ENCODE measurements at places on chromosomes 2 and 18.

DNA sequence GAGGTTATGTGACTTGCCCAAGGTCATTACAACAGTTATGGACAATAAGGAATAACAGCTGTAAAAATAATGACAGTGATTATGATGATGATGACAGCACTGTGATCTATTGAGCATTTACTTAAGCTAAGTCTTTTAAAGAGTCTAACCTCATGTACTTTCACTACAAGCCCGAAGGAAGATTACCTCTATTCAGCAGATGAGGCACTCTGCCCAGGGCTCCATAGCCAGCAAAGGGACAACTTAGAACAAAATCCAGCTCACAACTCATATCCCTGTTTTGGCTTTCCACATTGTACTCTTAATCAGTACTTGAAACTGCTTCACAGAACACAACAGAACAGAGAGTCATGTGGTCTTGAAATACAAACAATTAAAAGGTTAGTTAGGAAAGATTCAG is 290.2 kb downstream of the ZNF385B start:
- no peak for DNase-seq

- DNase-seq: no peak
These were observed 20.9 kb downstream of the TMEM237 start for GRCh38 chr2:201622306-201622970.

DNA sequence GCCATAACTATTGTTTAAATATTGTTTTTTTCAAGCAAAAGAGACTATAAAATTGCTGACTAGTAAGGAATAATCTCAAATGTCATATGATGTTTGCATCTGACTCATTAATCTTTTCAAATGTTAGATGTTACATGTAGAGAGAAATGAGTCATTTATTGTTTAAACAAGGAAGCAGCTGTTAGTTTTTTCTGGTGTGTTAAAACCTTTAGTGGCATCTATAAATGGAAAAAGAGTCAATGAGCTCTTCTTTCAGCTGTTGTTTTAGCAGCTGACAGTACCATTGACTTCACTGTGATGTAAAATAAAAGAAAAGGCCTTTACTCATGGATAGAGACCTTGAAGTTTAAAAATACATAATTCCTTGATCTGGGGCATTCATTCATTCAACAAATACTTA is 1.8 kb upstream of the KLHL41 start:
- no peak for DNase-seq

- DNase-seq: no peak
These were observed 31.0 kb downstream of the RBM43 start for GRCh38 chr2:151230627-151231140.

GRCh38 chr2:61671561-61672315 is 133.6 kb upstream of the XPO1 start:
- DNase-seq: no peak

GRCh38 chr18:50218432-50219197 is 23.7 kb upstream of the MYO5B start:
- peak; percentile 2 for DNase-seq

- no peak for DNase-seq
These were observed 689 bp downstream of the RPRD1A start for GRCh38 chr18:36066686-36067054.

- no peak for DNase-seq
These were observed 14.8 kb upstream of the SMAD2 start for GRCh38 chr18:47944972-47945852.

- DNase-seq: no peak
These were observed 200.5 kb downstream of the KLHL29 start for GRCh38 chr2:23585273-23586170.

- DNase-seq: no peak
These were observed 48.5 kb downstream of the ARL6IP6 start for GRCh38 chr2:152766928-152767327.

DNA sequence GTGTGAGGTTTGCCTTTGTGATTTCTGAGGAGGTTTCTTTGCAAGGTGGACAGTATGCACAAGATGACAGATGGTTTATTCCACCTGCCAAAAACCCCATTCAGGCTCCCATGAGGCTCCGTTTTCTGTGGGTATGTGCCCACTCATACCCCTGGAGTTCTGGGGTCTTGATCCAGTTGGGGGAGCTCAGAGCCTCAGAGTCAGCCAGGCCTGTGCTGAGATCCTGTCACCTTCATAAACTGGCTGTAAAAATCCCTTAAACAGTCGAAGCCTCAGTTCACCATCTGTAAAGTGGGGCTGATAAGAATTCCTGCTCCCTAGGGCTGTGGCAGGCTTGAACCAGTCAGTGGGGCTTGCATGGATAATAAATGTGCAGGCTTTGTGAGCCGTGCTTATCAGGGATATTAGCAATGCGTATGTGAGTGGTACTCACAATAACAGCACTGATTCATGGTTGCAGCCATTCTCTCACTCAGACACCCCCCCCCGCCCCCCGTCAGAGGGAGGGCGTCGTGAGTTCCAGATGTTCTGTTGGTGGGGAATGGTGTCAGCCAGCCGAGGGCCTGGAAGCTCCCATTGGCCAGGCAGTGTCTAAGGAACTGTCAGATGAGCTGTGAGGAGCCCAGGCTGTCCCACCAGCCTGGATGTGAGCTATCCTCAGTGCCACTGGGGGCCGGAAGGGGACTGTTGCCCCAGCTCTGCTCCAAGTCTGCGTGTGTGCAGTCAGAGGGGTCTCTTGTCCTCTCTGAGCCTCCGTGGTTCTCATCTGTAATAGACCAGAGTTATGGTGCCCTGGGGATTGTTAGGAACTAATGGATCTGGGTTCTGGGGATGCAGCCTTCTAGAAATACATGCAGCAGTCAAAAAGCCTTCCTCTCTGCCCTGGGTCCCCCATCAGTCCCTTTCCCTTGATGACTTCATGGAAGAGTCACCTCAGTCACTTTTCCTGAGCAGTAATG is 51.7 kb downstream of the KCNIP3 start:
- no peak for DNase-seq

- no peak for DNase-seq
These were observed 111.2 kb downstream of the KLF7 start for GRCh38 chr2:207054521-207054920.

- DNase-seq: no peak
These were observed 81.9 kb downstream of the EHBP1 start for GRCh38 chr2:62787386-62787785.

- DNase-seq: no peak
These were observed at the start of gene LOXHD1 for GRCh38 chr18:46657115-46657955. LOXHD1 (minus strand) TSS chr18:46657220; CDS start chr18:46657033, 187 bp downstream.

GRCh38 chr2:25499157-25499556 is 157.4 kb upstream of the DNMT3A start:
- DNase-seq: no peak

GRCh38 chr2:46248171-46248570 is 49.0 kb upstream of the EPAS1 start:
- no peak for DNase-seq

GRCh38 chr2:65070172-65070830 is 14.1 kb downstream of the CEP68 start:
- no peak for DNase-seq

DNA sequence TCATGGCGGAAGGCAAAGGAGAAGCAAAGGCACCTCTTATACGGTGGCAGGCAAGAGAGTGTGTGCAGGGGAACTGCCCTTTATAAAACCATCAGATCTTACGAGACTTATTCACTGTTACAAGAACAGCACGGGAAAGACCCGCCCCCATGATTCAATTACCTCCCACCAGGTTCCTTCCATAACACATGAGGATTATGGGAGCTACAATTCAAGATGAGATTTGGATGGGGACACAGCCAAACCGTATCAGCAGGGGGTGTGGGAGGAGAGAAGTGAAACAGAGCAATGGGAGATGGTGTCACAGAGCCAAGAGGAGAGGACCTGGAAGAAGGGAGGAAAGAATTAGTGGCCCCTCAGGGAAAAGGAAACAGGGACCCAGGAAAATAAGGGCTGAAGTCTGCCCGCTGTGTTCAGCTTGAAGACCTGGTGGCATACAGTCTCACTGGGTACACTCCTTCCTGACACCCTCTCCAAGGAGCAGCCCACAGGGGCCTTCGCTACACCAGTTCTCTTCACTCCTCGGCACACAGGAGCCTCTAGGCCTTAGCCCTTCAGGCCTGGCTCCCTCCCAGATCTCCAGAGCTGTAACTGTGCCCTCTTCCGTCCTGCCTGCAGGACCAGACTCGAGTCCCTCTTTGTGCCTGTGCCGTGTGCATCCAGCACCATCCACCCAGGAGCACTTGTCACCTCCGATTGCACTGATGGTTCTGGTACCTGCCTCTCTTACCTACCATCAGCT is 262.1 kb downstream of the EIPR1 start:
- DNase-seq: no peak

DNA sequence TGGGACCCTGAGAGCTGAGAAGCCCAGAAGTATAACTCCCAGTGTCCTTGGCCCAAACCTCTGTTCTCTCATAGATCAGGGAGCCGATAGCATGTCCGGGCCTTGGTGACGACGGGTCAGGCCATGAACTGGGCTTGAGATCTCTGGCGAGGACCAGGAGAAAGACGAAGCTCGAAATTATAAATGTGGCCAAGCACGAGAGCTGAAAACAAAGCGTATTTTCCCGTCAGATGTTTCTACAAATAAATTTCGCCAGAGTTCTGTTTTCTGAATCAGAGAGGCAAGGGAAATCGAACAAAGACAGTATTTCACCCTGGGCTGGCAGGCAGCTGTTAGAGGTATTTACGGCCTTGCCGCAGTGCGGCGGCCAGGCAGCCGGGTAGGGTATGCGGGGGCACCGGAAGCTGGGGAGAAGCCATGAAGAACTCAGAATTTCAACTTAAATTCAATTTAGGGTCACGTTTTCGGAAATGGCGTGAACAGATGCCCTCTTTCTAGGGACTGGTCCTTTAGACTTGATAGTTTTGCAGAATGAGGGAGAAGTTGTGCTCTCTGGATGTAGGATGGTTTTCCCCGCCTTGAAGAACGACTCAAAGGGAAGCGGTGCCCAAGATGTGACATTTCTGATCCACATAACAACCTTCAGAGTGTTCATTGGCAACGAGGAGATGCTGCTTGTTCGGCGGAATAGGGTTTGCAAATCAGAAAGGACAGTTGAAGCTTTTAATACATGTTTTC is 9.6 kb downstream of the HOXD8 start:
- DNase-seq: no peak

- no peak for DNase-seq
These were observed 115.5 kb downstream of the TWIST2 start for GRCh38 chr2:238963161-238963970.

GRCh38 chr2:140122001-140122400 is 1341.8 kb upstream of the NXPH2 start:
- no peak for DNase-seq

GRCh38 chr2:147594038-147594437 is 250.8 kb upstream of the ACVR2A start:
- DNase-seq: no peak

GRCh38 chr2:88656690-88657089 is 29.4 kb upstream of the EIF2AK3 start:
- DNase-seq: no peak

DNA sequence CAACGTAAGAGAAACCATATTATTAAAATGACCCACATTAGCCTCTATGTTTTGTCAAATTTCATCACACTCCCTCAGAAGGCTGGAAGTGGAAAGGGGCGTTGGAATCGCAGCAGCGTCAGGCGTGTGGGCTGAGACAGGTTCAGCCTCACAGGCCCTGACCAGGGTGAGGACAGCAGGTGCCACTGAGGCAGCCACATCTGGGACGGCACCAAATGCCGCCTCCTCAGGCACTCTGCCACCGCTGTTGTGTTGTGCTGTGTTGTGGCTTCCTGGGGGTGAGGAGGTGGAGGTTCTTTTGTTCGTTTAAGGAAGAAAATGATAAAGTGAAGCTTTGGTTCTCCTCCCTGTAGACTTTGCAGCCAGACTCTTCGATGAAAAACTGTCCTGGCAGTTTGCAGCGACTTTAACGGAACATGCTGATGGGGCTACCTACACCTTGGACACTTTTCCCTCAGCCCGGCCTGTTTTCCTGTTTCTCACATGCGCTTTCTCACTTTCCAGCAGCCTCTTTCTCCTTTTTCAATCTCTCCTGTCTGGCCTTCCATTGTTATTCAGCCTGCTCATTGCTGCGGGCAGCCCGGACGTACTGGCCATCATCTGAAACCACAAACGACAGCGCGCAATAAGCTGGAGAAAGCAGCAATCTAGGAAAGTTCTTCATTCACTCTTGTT is 44.9 kb upstream of the SALL3 start:
- DNase-seq: no peak

GRCh38 chr2:1134629-1135028 is 184.0 kb downstream of the SNTG2 start:
- no peak for DNase-seq

- DNase-seq: no peak
These were observed 106.7 kb downstream of the ACKR3 start for GRCh38 chr2:236676136-236676873.

- no peak for DNase-seq
These were observed 107.2 kb upstream of the L3MBTL4 start for GRCh38 chr18:6521803-6522418.

GRCh38 chr2:16202266-16203020 is 262.1 kb downstream of the MYCN start:
- no peak for DNase-seq

DNA sequence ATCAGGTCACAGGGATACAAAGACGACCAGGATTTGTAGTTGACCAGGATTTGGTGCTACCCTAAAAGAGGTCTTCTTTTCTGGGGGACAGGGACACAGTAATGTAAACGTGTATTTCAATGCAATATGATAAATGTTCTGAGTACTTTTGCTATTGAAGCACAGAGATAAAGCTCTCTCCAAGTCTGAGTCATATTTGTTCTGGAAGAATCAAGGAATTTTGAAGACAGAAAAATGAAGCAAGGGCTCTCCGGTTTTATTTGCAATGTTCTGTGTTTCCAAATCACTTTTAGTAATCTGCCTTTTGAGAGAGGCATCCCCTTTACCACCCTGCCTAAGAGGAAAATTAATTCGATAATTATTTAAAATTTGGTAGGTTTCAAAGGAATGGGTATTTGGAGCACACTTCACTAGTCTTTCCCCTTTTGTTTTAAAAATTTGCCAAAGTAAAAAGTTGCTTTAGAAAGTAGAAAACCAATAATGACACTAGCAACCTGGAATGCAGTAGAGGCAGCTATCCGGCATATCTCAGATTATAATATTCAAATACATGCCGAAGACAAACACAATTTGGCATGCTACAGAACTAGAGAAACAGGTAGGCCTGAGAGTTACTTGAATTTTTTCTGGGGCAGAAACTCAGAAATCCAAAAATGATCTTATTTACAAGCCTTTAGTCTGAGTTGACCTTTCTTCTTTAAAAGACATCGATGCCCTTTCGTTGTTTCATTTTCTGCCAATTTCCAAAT is 82.7 kb downstream of the MREG start:
- no peak for DNase-seq

- no peak for DNase-seq
These were observed 37.1 kb downstream of the RNF152 start for GRCh38 chr18:61855449-61856378.

GRCh38 chr2:184598316-184599053 is at the start of gene ZNF804A:
ZNF804A (plus strand) TSS chr2:184598529; CDS start chr2:184598960, 431 bp downstream.
- no peak for DNase-seq

- DNase-seq: no peak
These were observed 21.2 kb downstream of the GORASP2 start for GRCh38 chr2:170950221-170950761.

GRCh38 chr2:224875841-224876240 is 159.7 kb upstream of the CCDC195 start:
- no peak for DNase-seq

Data from stimulated activated CD4-positive, alpha-beta T cell treated with anti-CD3 and anti-CD28 coated beads, Interleukin-1b, Interleukin-23, amount 100 ng/mL, for 1 hour (primary cell).